ENCODE measurements at places on chromosomes 4 and X. TPM values are rescaled to one million over a fixed set of nuclear protein-coding genes. Genes with fewer than 3 reads are reported as not detected.

Gene UNC5C
- total RNA-seq, result 0.48 TPM

GRCh38 chr4:129623233-129623875 lies 527.4 kb downstream of the C4orf33 start:
- no peak for DNase-seq

GRCh38 chr4:41532882-41533281 lies 5.1 kb upstream of the LIMCH1 start:
- peak; percentile 5 for DNase-seq

GRCh38 chrX:29662101-29662500 lies 553.3 kb upstream of the MAGEB2 start:
- DNase-seq, result peak; percentile 89

- no peak for DNase-seq
Observed at GRCh38 chrX:37800717-37801116, 20.9 kb downstream of the CYBB start.

GRCh38 chr4:16294455-16294854 lies 68.2 kb upstream of the TAPT1 start:
- no peak for DNase-seq

DNA sequence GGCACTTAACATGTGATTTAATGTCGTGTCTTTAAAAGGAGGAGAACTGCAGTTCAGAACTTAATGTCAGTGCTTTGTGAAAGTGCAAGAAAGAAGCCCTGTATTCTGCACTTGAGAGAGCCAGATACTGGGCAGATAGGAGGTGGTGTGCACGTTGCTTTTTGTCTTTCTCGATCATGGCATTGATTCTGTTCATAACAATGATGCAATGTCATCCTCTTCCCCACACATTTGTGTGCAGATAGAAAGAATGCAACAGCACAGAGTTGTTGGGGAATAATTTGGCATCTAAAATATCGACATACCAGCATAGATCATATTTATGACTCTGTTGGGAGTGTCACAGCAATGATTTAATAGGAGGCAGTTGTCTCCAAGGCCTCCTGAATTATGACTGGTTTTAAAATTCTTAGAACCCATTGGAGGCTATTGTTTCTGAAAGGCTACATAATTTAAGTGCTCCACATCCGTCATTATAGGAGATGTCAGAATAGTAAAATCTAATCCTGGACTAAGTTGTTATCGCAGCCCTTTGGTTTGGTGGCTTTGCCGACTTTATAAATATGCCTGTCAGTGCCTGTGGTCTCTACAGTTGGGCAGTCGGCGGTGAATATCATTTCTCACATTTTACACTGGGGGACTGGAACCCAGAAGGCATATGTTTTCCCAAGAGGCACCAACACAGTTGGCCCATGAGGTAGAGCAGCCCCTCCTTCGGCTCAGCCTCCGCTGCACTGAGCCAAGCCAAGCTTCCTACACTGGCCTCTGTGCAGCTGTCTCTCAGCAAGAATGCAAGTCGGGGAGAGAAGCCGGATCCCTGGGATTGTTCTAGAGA lies 124.9 kb downstream of the PTTG2 start:
- no peak for DNase-seq

DNA sequence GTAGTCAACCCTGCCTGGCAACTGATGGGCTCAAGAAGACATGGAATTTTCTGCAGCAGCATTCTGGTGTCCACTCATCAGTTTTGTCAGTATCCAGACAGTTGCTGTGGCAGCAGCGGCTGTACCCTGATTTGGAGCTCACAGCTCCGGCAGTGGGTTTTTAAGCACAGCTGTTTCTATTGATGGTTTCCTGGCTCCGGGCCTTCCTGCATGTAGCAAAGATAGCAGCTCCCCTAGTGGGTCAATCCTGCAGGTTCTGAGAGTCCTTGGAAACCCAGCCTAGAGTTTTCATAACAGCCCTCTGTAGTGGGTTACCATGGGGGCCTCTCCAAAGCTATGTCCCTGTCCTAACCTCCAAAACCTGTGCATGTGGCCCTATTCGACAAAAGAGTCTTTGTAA lies 84.0 kb upstream of the ATP6AP2 start:
- DNase-seq, result peak; percentile 39

- peak; percentile 74 for DNase-seq
Observed at GRCh38 chr4:76977736-76978350, 28.3 kb downstream of the SEPTIN11 start.
